Activated naive CD4-positive, alpha-beta T cell treated with anti-CD3 and anti-CD28 coated beads, Interleukin-2, amount 10 ng/mL, durations not matched to agents 5 hours and 36 hours (primary cell): ENCODE measurements at places on chromosomes 6 and 20. TPM values are rescaled to one million over a fixed set of nuclear protein-coding genes. Genes with fewer than 3 reads are reported as not detected.

Gene PHACTR3
- not detected for total RNA-seq

Gene ANKRD66
- total RNA-seq, result not detected

Gene SIGLEC1
- total RNA-seq, result not detected

Gene RAET1E
- total RNA-seq, result not detected

Gene ATP5F1E
- total RNA-seq, result 110 TPM

Gene CGA
- not detected for total RNA-seq

Gene STMND1
- not detected for total RNA-seq

Gene FNDC1
- not detected for total RNA-seq
